Activated T-cell treated with anti-CD3 and anti-CD28 coated beads for 4 hours (primary cell): ENCODE measurements at places on chromosomes 12 and 14.

GRCh38 chr14:23143911-23144310 lies 24.9 kb upstream of the CEBPE start:
- no peak for DNase-seq

- DNase-seq: no peak
Measured at GRCh38 chr12:39831587-39832315, 212.1 kb upstream of the ABCD2 start.

- DNase-seq: no peak
Measured at GRCh38 chr12:48937170-48937569, 11.9 kb upstream of the FKBP11 start.

DNA sequence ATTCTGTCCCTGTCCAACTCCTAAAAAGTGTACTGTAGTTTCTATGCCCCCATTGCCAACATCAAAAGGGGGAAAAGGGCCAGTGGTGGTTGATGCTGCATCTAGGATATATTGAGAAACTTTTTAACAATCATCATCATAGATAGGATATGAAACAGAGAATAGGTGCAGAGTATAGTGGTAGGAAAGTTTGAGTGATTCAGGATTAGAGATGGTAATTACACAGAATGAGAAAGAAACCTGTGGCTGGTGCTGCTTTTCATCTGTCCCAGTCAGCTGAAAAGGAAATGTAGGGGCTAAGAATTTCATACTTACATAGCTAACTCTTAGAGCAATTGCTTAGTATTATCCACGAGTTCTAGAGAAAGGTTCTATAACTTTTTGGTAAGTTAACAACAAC lies 67.6 kb downstream of the GTF2A1 start:
- no peak for DNase-seq

GRCh38 chr12:126204326-126204725 lies 1139.1 kb downstream of the AACS start:
- DNase-seq: no peak

DNA sequence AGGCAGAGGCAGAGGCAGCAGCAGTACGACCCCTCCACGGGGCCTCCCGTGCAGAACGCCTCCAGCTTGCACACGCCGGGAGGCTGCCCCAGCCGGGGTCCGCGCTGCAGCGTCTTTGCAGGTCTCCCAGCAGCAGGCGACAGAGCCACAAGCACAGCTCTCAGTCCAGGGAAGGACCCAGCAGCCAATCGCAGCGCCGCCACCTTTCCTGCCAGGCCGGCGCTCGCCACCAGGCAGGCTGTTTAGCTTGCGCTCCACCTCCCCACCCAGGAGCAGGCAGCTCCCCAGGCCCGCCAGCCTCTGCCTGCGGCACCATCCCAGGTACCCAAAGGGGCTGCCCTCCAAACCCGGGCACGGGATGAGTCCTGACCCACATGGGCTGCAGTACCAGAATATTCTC lies 25.2 kb downstream of the DDX51 start:
- DNase-seq: no peak
